ENCODE measurements at places on chromosomes 16 and 17.

GRCh38 chr17:29250666-29251065, 4.0 kb downstream of the CRYBA1 start:
- DNase-seq: no peak

GRCh38 chr17:37386462-37386861, 10.7 kb downstream of the C17orf78 start:
- no peak for DNase-seq

DNA sequence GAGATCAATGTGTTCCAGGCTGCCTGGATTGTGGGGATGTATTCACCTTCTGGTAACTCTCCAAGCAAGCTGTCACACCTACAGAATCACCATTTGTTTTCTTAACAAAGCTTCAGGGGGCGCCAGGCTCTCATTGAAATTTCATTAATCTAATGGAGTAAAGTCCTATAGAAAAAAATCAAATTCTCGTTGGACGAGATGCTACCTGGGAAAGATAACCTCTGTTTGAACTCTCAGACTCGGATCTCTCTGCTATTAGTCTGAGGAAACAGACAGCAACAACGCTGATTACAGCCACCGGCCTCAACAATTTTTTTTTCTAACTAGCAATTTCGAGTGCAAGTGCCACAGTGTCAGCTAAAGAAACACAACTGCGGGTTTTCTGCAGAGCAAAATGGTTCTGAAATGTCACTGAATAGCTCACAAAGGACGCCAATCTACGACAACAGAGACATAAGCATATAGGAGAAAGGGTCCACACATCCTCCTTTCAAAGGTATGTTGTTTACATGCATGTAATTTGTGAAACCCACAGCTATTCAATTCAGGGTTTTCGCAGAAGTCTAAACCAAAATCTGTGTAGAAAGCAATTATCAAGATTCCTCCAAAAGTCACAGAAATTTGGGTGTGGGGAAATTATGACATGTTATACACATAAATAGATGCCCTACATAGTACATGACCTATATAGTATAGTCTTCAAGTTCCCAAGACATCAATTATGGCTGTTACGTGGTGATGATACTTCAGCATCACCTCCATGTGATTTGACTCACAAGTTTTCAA, 135.8 kb downstream of the SKAP1 start:
- no peak for DNase-seq

- DNase-seq: no peak
Measured at GRCh38 chr16:27291106-27291505, 22.5 kb upstream of the NSMCE1 start.

DNA sequence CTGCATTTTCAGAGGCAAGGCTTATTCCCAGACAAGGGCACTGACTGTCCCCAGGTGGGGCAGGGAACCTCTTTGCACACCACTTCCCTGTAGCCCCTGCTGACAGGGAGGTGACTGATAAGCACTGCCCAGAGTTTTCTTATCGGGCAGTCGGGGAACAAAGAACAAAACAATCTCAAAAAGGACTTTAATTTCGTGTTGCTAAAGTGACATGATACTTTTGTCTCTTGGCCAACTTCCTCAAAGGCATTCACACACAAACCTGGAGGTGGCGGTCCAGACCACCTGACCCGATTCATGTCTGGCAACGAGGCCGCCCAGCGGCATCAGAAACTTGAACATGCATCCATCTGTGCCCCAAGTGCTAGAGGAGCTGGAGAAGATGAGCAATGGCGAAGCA, 28.9 kb downstream of the ZDHHC7 start:
- no peak for DNase-seq

- DNase-seq: no peak
Measured at GRCh38 chr17:79645777-79646088, 34.9 kb upstream of the RBFOX3 start.

GRCh38 chr16:68387301-68387700, 61.0 kb downstream of the SMPD3 start:
- DNase-seq: no peak

DNA sequence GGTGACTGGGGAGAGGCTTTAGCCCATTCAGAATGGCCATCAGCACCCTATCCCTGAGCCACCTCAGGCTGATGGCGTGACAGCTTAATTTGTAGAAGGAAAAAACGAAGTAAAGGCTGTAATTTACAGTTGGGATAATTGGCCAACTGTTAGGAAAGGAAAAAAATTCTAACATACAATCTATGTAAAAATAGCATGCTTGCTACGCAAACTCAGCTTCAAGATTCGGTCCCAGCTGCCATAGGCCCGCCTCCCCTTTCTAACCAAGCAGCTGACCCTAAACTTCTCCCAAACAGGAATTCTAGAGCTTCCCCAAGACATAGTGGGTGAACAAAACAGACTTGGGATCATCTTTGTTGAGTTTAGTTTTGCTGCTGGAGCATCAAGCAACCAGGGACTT, 4.9 kb downstream of the SEZ6 start:
- no peak for DNase-seq

- no peak for DNase-seq
Measured at GRCh38 chr17:61040666-61041065, 359.0 kb upstream of the TBX2 start.

GRCh38 chr17:71502443-71502842, 618.4 kb upstream of the SOX9 start:
- no peak for DNase-seq

DNA sequence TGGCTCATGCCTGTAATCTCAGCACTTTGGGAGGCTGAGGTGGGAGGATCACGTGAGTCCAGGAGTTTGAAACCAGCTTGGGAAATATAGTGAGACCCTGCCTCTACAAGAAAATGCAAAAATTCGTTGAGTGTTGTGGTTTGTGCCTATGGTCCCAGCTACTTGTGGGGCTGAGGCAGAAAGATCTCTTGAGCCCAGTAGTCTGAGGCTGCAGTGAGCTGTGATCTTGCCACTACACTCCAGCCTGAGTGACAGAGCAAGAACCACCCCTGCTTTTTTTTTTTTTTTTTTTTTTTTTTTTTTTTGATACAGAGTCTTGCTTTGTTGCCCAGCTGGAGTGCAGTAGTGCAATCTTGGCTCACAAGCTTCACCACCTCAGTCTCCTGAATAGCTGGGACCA, 34.0 kb downstream of the ITGB3 start:
- DNase-seq: no peak

GRCh38 chr17:28506763-28507487, 777 bp downstream of the FOXN1 start:
- no peak for DNase-seq

GRCh38 chr17:27634026-27634335, 3.0 kb downstream of the LGALS9 start:
- DNase-seq: no peak
